ENCODE measurements at places on chromosomes 12 and 14.

- no peak for DNase-seq
- H3K4me1 ChIP-seq: no peaks in the 10 kb centered on the region
- H3K27ac ChIP-seq: no peak overlapping the region
- no peaks in the 10 kb centered on the region for H3K36me3 ChIP-seq
These were observed 362.1 kb upstream of the STXBP6 start for GRCh38 chr14:25411781-25412757.

DNA sequence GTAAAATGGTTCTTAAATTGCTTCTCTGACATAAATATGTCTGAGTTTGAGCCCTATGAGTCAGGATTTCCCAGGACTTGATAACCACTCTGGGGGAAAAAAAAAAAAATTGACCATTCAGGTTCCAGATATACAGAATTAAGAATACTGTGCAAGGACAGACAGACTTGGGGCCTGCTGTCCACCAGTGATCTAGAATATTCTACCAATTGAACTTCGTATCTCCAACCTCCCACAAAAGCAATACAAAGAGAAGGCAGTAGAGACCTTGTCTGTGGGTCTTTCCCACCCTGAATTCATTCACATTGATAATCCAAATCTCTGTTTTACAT, 4.1 kb downstream of the SINHCAF start:
- H3K27ac ChIP-seq: no peak overlapping the region
- DNase-seq: no peak
- no peaks in the 10 kb centered on the region for H3K36me3 ChIP-seq
- H3K4me3 ChIP-seq: no peak overlapping the region

DNA sequence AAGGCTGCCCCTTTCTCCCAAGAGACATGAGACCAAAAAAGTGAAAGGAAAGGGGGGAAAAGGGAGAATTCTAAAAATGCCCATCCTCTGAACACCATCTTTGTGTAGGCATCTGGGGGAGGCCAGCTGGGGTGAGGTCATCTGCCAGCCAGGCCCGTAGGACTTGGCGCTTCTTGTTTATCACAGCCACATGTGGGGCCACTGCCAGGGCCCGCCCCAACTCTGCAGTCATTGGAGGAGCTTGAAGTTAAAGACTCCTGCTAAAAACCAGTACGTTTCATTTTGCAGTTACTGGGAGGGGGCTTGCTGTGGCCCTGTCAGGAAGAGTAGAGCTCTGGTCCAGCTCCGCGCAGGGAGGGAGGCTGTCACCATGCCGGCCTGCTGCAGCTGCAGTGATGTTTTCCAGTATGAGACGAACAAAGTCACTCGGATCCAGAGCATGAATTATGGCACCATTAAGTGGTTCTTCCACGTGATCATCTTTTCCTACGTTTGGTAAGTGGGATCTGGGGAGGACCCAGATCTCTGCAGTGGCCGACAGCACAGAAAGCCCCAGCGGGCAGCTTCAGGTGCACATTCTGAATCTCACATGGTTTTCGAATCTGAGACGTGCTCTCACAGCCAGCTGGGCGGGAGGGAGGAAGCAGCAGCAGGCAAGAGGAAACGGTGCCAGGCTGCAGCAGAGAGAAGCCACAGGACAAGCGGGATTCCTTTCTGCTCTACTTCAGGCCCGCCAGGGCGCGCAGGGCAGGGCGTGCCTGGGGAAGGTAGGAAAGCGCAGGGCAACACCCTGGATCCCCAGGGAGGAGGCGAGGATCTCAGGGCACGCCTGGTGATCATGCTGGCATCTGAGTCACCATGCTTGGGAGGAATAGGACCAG, at the start of gene P2RX7:
Gene P2RX7, plus strand, starts transcription at position 276 of the 881 bp plus-strand sequence. Its CDS starts 95 bp downstream, at position 371.
- H3K27ac ChIP-seq: peak within 1 kb of the TSS; percentile 80
- H3K4me3 ChIP-seq: peak within 1 kb of the TSS; percentile 29
- no peaks in the 10 kb centered on the region for H3K27me3 ChIP-seq
- peaks cover 3% of the 10 kb centered on the region for H3K4me1 ChIP-seq
- DNase-seq: no peak
- no peaks in the 10 kb centered on the region for H3K36me3 ChIP-seq

DNA sequence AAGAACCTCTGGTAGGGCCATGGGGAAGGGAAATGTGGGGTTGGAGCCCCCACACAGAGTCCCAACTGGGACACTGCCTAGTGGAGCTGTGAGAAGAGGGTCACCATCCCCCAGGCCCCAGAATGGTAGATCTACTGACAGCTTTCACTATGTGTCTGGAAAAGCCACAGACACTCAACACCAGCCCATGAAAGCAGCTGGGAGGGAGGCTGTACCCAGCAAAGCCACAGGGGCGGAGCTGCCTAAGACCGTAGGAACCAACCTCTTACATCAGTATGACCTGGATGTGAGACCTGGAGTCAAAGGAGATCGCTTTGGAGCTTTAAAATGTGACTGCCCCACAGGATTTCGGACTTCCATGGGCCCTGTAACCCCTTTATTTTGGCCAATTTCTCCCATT, 97.8 kb downstream of the HMGA2 start:
- DNase-seq: no peak
- no peaks in the 10 kb centered on the region for H3K36me3 ChIP-seq
- no peak overlapping the region for H3K27ac ChIP-seq
- H3K27me3 ChIP-seq: no peaks in the 10 kb centered on the region

DNA sequence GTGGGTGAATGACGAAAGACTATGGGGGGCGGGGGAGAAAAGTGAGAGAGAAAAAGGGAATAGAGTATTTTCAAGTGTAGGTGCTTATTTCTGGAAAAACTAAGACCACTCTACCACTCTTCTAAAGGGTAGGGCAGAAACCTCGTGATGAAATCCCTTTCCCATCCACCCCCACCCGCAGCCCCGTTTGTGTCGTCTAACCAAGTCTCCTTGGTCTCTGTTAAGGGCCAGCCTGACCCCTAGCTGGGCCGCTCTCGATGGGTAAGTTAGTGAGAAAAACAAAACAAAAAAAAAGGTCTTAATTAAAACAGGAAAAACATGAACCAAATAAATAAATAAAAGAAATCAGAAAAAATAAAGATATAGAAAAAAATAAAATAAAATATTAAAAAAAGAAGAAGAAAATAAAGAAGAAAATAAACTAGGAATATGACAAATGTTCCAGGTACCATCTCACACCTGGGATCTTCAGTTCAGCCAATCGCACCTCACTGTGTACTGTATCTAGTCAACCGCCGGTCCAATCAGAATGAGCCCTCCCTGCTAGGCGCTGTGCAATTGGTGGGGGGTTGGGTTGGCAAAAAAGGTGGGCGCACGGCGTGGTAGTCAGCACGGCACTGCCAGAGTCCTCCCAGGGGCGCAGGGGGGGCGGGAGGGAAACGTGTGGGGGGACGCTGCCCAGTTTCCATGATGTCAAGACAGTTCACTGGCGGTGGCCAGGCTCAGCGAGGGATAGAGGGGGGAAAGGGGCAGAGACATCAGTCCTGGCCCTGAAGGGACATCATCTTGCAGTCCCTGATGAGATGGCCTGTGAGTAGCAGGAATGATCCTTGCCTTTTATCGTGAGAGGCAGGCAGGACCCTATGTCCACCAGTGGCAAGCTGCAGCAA, 9.8 kb upstream of the CDH24 start:
- DNase-seq: no peak
- no peak overlapping the region for H3K4me3 ChIP-seq
- H3K4me1 ChIP-seq: peaks cover 54% of the 10 kb centered on the region
- H3K27me3 ChIP-seq: no peaks in the 10 kb centered on the region
- no peak overlapping the region for H3K27ac ChIP-seq
- peaks cover 42% of the 10 kb centered on the region for H3K36me3 ChIP-seq

DNA sequence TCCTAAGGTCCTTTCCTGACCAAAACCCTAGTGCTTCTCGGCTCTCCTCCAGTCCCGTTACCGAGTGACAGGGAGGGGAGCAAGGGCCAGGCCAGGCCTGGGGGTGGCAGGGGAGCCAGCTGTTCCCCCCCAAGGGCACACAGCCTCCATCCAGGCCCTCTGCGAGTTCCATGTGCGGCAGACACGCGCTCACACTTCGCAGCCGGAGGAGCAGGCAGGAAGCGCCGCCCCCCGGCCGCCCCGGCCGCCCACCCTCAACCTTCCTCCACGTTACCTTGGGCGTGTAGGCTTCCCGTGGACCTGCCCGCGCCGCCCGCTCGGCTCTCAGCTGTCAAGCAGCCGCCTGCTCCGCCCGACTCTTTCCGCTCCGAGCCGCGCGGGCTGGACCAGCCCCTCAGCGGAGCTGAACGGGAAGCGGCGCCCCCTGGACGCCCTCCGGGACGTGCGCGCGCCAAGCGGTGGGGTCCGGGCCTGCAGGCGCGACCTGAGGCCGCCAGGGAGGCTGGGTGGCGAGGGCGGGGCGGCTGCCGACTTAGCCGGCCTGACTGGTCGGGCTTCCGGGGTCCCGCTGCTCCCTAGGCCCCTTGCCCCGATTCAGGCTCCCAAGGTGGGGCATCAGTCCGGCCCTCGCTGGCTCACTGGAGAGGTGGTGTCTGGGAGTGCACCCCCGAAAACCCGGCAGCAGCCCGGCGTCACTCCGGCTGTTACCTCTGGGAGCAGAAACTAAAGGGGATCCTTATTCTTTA, at the start of gene CRACR2A:
Gene CRACR2A, minus strand, starts transcription at position 369 of the 746 bp plus-strand sequence. CDS start 56,110 bp downstream, outside the sequence.
- H3K36me3 ChIP-seq: no peaks in the 10 kb centered on the region
- no peak for DNase-seq
- peaks cover 10% of the 10 kb centered on the region for H3K4me1 ChIP-seq
- no peaks in the 10 kb centered on the region for H3K27me3 ChIP-seq

DNA sequence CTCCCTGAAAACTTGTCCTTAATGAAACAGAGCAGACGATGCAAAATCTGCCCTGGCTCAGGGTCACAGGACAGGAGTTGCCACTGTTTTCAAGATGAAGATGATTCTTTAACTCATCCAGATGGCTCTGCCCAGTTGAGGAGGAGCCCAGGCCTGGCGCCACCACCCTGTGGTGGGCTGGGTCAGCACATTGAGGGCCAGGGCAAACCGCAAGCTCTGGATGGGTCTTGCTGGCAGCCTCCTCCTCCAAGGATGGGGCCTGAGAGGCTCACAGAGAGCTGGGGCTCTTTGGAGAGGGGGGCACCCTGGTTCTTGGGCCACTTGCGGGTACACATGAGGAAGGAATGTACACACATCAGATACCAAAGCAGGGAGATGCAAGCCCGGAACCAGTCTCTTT, 158.2 kb downstream of the NUAK1 start:
- no peaks in the 10 kb centered on the region for H3K36me3 ChIP-seq
- no peak overlapping the region for H3K4me3 ChIP-seq
- DNase-seq: no peak
- no peaks in the 10 kb centered on the region for H3K27me3 ChIP-seq

DNA sequence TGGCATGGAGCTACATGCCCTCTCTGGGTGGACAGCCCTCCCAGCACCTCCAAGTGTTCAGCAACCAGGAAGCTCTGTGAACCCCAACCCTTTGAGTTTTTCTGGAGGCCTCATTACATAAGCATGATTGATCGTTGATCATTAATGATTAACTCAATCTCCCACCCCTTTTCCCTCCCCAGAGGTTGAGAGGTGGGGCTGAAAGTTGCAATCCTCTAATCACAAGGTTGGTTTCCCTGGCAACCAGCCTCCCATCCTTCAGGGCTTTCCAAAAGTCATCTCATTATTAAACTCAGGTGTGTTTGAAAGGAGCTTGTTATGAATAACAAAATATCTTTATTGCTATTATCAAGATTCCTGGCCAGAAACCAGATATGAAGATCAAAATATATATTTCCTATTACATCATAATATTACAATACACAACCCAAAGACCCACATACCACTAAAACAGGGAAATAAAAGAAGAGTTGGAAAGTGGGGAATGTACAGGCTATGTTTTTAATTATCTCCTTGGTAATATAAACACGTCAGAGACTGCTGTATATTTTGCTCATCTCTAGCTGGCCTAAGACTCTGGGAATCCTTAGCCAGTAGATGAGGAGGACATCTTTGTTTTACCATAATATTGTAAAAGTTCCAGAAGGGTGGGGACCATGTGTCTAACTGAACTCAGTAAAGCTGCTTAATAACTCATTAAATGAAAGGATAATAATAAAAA, 73.6 kb downstream of the SSPN start:
- no peak overlapping the region for H3K4me3 ChIP-seq
- no peak for DNase-seq
- no peaks in the 10 kb centered on the region for H3K27me3 ChIP-seq
- no peak overlapping the region for H3K27ac ChIP-seq

GRCh38 chr12:65319688-65320200, 41.3 kb downstream of the MSRB3 start:
- H3K4me1 ChIP-seq: no peaks in the 10 kb centered on the region
- H3K27me3 ChIP-seq: no peaks in the 10 kb centered on the region
- no peaks in the 10 kb centered on the region for H3K36me3 ChIP-seq
- H3K4me3 ChIP-seq: no peak overlapping the region
- H3K27ac ChIP-seq: no peak overlapping the region

- no peaks in the 10 kb centered on the region for H3K36me3 ChIP-seq
- no peak for DNase-seq
- no peak overlapping the region for H3K4me3 ChIP-seq
- H3K27ac ChIP-seq: no peak overlapping the region
- no peaks in the 10 kb centered on the region for H3K4me1 ChIP-seq
These were observed 411.6 kb downstream of the CCER1 start for GRCh38 chr12:90543374-90543773.
